ENCODE measurements at places on chromosomes 11 and 22. TPM values are rescaled to one million over a fixed set of nuclear protein-coding genes. Genes with fewer than 3 reads are reported as not detected.

CRYAB gene
- total RNA-seq = 0.59 TPM

CTSW gene
- total RNA-seq = not detected

DNA sequence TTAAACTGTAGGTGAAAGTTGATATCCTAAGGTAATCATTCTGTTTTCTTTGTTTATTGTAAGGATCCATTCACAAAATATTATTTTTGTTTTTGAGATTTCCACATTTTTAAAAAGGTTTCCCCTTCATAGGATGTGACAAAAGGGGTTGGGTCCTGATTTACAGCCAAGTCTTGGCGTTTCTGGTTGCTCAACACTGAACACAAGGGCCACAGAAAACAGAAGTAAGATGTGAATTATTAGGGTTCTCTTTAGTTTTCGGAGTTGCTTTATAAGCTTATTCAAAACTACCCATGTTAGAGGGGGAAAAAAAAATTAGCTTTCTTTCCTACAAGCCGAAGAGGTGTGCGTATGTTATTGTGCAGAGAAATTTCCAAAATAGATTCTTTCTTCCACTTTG, 30.0 kb upstream of the FLI1 start:
- H3K4me3 ChIP-seq = no peak overlapping the region
- no peak overlapping the region for H3K27ac ChIP-seq
- no peaks in the 10 kb centered on the region for H3K4me1 ChIP-seq
- H3K36me3 ChIP-seq = no peaks in the 10 kb centered on the region
- DNase-seq = no peak

DNA sequence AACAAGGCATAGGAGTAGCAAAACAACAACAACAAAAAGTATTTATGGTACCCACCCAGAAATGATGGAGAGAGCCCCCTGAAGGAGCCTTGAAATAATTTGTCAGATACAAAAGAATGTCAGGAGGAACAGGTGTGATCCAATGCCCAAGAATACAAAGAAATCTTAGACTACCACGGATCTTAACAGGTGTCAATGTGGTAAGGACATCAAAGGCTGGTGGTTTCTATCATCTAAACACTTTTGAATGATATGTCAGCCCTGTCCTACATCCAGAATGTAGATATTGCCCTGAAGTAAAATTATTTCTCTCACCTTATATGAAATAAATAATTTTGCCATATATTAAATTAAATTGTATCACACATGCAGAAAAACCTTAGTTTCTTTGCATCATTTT, 386.4 kb upstream of the ANO5 start:
- H3K4me1 ChIP-seq = no peaks in the 10 kb centered on the region
- no peak overlapping the region for H3K4me3 ChIP-seq
- H3K27me3 ChIP-seq = no peaks in the 10 kb centered on the region
- no peak for DNase-seq
- H3K36me3 ChIP-seq = no peaks in the 10 kb centered on the region
- H3K27ac ChIP-seq = no peak overlapping the region

DNA sequence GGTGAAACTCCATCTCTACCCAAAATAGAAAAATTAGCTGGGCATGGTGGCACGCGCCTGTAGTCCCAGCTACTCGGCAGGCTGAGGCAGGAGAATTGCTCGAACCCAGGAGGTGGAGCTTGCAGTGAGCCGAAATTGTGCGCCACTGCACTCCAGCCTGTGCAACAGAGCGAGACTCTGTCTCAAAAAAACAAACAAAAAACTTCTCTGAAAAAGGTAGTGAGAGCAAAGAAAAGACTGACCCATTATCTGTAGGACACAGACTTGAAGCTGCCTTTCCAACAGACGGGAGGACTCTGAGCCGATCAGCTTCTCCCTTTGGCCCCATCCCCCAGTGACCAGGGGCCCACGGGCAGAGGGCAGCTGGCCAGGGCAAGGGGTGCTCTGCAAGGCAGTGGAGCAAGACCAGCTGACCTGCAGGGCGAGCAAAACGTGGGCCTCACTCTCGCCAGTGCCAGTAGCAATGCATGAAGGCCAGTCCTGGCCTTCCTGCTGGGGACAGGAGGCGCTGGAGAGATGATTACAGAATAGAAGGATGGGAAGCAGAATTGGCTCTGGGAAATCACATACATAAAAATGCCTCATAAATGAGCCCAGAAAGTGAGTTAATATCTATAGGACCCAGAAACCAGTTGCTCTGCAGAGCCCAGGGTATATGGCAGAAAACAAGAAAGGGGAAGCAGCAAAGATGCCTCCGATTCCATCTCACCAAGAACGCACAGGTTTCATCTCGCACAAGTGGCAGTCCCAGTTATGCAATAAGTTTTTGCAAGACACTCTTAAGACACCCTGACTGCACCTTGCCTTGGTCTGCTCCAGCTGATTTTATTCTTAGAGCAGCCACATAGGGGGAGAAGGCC, 2.8 kb downstream of the EHD1 start:
- peak overlapping the region; percentile 99 for H3K4me3 ChIP-seq
- H3K27ac ChIP-seq = peak overlapping the region; percentile 89
- H3K36me3 ChIP-seq = peaks cover 9% of the 10 kb centered on the region

GRCh38 chr11:21511835-21512440, 680.9 kb upstream of the ANO5 start:
- no peaks in the 10 kb centered on the region for H3K27me3 ChIP-seq
- H3K4me3 ChIP-seq = no peak overlapping the region
- no peaks in the 10 kb centered on the region for H3K4me1 ChIP-seq
- peak; percentile 54 for DNase-seq

- DNase-seq = no peak
- H3K4me3 ChIP-seq = no peak overlapping the region
Observed at GRCh38 chr11:31110830-31111229, 258.7 kb downstream of the DCDC1 start.

SYT7 gene
- total RNA-seq = 2.5 TPM

GRCh38 chr11:57491371-57492061, 24.0 kb downstream of the SLC43A1 start:
- H3K36me3 ChIP-seq = no peaks in the 10 kb centered on the region
- H3K27ac ChIP-seq = no peak overlapping the region
- no peaks in the 10 kb centered on the region for H3K27me3 ChIP-seq
- no peak for DNase-seq

GRCh38 chr11:65591939-65592857, 3.4 kb downstream of the KCNK7 start:
- H3K27ac ChIP-seq = no peak overlapping the region
- H3K4me1 ChIP-seq = peaks cover 24% of the 10 kb centered on the region
- peaks cover 3% of the 10 kb centered on the region for H3K36me3 ChIP-seq
- DNase-seq = no peak
- H3K4me3 ChIP-seq = no peak overlapping the region

DNA sequence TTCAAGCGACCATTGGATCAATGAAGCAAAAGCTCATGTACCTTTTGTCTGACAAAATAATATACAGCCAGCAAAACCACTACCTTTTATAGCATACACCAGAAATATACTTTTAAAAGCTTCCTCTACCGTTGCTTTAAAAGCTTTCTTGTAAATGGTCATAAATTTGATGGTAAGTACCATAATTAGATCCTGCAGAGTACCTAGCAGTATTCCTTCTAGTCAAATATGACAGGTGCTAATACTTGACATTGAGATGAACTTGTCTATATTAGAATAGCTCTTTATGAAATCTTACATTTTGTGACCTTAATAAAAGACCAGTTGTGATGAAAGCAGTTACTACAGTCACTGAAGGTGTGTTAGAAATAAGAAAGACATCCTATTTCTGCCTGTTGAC, 340.5 kb upstream of the ANO3 start:
- H3K36me3 ChIP-seq = no peaks in the 10 kb centered on the region
- H3K27ac ChIP-seq = no peak overlapping the region
- no peaks in the 10 kb centered on the region for H3K27me3 ChIP-seq
- H3K4me3 ChIP-seq = no peak overlapping the region

DNA sequence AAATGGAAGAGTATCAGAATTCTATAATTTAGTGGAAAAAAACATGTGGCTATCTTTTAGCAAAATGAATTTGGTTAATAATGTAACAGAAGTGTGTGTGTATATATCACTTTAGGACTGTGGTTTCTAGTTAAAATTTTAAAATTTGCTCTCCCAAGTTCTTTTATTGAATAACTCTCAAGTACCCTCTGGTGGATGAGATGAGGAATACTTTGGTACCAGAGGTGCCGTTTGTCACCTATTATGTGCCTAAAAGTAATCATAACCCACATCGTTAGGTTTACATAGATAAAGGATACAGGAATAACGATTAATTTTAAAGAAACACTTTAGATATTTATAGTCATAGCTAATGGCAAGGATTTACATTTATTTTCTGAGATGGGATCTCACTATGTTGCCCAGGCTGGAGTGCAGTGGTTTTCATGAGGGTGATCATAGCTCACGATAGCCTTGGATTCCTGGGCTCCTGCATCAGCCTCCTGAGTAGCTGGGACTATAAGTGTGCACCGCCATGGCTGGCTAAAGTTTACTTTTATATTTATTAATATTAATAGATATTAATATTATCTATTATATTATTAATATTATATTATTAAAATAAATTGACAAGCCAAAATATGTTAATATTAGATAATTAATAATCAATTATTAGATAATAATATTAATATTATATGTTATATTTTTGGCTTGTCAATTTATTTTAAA, 66.7 kb upstream of the CAPRIN1 start:
- no peak overlapping the region for H3K4me3 ChIP-seq
- H3K4me1 ChIP-seq = no peaks in the 10 kb centered on the region
- no peak for DNase-seq
- no peaks in the 10 kb centered on the region for H3K27me3 ChIP-seq
- H3K27ac ChIP-seq = no peak overlapping the region

DNA sequence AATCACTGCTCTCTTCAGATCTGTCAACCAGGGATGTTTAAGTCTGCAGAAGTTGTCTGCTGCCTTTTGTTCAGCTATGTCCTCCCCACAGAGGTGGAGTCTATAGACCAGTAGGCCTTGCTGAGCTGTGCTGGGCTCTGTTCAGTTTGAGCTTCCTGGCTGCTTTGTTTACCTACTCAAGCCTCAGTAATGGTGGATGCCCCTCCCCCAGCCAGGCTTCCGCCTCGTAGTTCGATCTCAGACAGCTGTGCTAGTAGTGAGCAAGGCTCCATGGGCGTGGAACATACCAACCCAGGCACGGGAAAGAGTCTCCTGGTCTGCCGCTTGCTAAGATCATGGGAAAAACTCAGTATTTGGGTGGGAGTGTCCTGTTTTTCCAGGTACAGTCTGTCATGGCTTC, 27.6 kb upstream of the CASP12 start:
- no peak for DNase-seq
- H3K27ac ChIP-seq = no peak overlapping the region
- no peaks in the 10 kb centered on the region for H3K36me3 ChIP-seq
- no peak overlapping the region for H3K4me3 ChIP-seq
- no peaks in the 10 kb centered on the region for H3K27me3 ChIP-seq

DNA sequence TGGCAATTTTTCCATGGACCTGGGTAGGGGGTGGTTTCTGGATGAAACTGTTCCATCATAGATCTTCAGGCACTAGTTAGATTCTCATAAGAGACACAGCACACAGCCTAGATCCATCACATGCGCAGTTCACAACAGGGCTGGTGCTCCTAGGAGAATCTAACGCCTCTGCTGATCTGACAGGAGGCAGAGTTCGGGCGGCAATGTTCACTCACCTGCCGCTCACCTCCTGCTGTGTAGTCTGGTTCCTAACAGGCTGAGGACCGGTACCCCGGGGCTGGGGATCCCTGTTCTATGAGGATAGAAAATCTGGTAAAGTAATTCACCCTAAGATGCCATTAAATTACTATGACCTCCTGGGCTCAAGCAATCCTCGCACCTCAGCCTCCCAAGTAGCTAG, 318.0 kb downstream of the KIRREL3 start:
- DNase-seq = no peak
- H3K36me3 ChIP-seq = no peaks in the 10 kb centered on the region
- H3K27me3 ChIP-seq = peaks cover 14% of the 10 kb centered on the region
- H3K27ac ChIP-seq = no peak overlapping the region
- H3K4me1 ChIP-seq = no peaks in the 10 kb centered on the region
- H3K4me3 ChIP-seq = no peak overlapping the region

- no peaks in the 10 kb centered on the region for H3K27me3 ChIP-seq
- no peak for DNase-seq
- no peak overlapping the region for H3K27ac ChIP-seq
- no peaks in the 10 kb centered on the region for H3K36me3 ChIP-seq
Observed at GRCh38 chr22:38751422-38752346, 4.1 kb downstream of the SUN2 start.

DNA sequence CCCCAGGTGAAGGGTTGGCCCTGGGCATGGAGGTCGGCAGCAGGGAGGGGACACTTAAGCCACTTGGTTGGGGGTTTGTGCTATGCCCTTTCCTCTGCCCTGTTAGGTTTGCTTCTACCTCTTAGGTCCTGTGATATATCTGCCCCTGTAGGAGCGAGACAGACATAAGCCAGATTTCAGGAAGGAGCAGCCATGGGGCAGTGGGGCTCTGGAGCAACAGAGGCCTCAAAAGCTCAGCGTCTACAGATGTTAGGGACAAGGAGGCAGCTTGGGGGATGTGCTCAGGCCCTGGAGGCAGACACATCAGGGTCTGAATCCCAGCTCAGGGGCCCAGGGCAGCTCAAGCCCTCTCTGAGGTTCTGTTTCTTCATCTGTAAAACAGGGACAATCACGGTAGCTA, 27.2 kb upstream of the KCNQ1OT1 start:
- no peaks in the 10 kb centered on the region for H3K27me3 ChIP-seq
- H3K4me3 ChIP-seq = no peak overlapping the region
- DNase-seq = no peak
- no peaks in the 10 kb centered on the region for H3K36me3 ChIP-seq
- H3K4me1 ChIP-seq = peaks cover 3% of the 10 kb centered on the region
- H3K27ac ChIP-seq = no peak overlapping the region

- no peaks in the 10 kb centered on the region for H3K36me3 ChIP-seq
- no peak for DNase-seq
- no peaks in the 10 kb centered on the region for H3K4me1 ChIP-seq
- no peak overlapping the region for H3K27ac ChIP-seq
Observed at GRCh38 chr11:87369888-87370287, 332.2 kb downstream of the TMEM135 start.

UNC93B1 gene
- total RNA-seq = 54.1 TPM

GRCh38 chr22:50584106-50585096, 1.8 kb upstream of the CHKB start:
- H3K4me1 ChIP-seq = 0 out of 2 replicates have a peak, but pooled peaks cover 2% of the 10 kb centered on the region
- H3K27ac ChIP-seq = no peak overlapping the region
- H3K27me3 ChIP-seq = no peaks in the 10 kb centered on the region
- H3K36me3 ChIP-seq = no peaks in the 10 kb centered on the region

DNA sequence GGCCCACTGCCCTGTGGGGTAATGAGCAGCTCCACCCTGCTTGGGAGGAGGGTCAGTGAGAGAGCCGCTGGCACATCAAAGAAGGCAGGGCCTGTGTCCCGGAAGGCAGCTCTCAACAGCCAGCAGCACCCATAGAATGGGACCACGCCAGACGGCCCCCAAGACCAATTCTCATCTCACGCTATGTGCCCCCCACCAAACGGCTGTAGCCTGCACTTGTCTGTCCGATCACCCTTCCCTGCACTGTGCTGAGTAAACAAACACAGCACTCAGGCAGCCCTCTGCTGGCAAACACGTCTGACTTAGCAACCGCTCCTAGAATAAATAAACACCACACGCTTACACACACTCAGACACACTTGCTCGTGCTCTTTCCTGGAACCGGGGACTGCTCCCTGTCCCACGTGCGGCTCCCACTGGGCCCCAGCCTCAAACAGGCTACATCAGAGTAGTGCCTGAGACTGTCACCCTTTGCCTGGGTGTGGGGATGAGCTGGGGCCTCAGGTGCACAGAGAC, 53.2 kb upstream of the CDON start:
- H3K4me1 ChIP-seq = peaks cover 41% of the 10 kb centered on the region
- no peaks in the 10 kb centered on the region for H3K36me3 ChIP-seq
- H3K27me3 ChIP-seq = no peaks in the 10 kb centered on the region
- no peak overlapping the region for H3K4me3 ChIP-seq
- H3K27ac ChIP-seq = peak overlapping the region; percentile 79

GRCh38 chr22:24996420-24996952, 44.0 kb downstream of the KIAA1671 start:
- H3K36me3 ChIP-seq = no peaks in the 10 kb centered on the region
- peaks cover 54% of the 10 kb centered on the region for H3K4me1 ChIP-seq
- H3K27me3 ChIP-seq = no peaks in the 10 kb centered on the region
- peak overlapping the region; percentile 54 for H3K27ac ChIP-seq
